ENCODE measurements at places on chromosomes 11 and 22.
A peak's percentile ranks its signal among the peaks of the same experiment; 100 is the strongest.

DNA sequence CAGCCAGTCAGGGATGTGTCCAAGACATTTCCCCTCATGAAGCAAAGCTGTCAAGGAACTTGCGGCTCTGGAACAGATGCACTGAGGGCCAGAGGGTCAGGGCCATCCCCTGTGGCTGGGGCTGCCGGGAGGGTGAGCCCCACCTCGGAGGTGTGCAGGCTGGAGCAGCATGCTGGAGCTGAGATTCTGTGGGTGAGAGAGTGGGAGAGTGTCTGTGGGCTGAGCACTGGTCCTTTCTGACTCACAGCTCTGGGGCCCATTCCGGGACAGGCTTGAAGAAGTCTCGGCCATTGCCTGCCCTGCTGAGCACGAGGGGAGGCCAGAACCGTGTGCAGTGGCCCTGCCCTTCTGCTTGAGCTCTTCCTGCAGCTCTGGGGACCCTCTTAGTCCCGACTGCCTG lies 2.1 kb downstream of the OMP start:
- no peak for DNase-seq

DNA sequence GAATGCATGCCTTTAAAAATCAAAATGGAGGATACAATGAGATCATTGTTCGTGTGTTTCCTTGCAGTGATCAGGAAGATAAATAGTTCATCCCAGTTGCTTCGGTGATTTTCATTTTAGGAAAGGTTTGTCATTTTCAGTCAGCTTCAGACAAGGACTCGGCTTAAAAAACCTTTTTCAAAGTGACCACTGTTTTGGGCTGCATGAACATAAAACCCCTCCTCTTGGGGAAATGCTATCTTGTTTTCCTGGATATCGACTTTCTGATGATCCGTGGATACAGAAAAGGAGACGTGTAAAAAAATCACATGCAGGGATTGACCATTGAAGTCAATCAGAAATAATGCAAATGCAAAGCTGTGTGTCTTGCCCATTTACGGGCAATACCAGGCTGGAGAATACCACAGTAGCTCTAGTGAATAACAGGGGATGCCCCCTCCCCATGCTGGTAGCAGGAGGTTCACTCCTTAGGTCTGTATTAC lies 146.8 kb downstream of the MAML2 start:
- no peak for DNase-seq

DNA sequence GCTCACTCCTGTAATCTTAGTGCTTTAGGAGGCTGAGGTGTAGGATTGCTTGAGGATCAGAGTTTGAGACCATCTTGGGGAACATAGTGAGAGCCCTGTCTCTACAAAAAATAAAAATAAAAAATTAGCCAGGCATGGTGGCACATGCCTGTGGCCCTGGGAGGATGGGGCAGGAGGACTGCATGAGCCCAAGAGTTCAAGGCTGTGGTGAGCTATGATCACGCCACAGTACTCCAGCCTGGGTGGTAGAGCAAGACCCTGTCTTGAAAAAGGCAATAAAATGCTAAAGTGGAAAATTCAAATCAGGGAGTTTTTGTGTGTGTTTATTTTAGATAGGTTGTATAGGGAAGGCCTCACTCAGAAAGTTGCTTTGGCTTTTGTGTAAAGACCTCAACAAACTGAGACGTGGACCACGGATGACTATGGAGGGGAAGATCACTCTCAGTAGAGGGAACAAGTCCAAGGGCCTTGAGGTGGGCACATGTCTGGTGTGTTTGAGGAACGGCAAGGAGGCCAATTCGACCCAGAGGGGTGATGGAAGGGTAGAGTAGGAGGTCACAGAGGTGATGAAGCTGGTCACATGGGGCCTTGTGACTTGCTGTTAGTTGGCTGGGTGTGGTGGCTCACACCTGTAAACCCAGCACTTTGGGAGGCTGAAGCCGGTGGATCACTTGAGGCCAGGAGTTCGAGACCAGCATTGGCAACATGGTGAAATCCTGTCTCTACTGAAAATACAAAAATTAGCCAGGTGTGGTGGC lies 35.7 kb downstream of the WEE1 start:
- DNase-seq, result no peak

DNA sequence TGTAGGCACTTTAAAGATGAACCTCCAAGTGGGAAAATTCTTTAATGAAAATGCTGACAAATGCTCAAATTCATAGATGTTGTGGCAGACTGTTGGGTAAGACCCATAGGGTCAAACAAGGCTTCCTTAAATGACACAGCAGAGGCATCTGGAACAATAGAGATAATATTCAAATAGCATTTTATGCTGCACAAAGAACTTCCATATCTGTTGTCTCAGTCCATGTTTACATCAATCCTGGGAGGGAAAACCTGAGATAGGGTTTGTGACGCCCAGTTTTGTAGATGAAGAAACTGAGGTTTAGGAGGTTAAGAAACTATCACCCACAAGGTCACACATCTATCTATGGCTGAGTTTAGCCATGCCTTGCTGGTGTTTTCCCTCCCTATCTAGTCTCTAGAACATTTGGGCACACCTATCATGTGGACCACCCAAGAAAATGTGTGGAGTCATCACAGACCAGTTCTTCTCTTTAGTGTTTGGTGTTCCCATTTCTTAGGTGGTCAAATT lies 106.4 kb downstream of the EHF start:
- DNase-seq, result no peak

DNA sequence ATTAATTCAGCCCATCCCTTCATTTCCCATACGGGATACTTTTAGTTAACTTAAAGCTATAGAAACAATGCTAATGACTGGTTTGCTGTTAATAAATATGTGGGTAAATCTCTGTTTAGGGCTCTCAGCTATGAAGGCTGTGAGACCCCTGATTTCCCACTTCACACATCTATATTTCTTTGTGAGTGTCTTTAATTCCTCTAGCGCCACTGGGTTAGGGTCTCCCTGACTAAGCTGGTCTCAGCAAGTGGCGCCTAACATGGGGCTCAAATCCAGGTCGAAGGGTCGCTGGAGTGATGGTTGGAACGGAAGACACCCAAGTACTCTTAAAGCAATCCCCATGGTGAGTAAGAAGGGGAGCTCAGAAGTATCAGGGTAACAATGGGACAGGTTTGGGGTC lies 14.4 kb upstream of the OOSP1 start:
- DNase-seq, result no peak

- no peak for DNase-seq
Observed at GRCh38 chr11:34570584-34570983, 50.3 kb upstream of the EHF start.

DNA sequence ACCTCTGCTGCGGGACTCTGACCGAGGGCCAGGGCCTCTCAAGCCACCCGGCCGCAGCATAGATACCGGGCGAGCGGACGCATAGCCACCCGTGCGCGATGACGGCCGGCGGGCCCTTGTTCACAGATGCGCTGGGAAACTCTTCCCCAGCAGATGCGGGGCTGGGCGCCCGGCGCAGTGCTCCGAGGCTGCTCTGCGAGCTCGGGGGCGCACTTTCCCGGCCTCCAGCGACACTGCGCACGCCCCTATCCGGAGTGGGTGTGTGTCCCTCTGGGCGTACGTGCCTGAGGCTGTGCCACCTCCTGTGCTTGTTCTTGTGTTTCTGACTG lies 104.7 kb upstream of the E2F8 start:
- peak; percentile 26 for DNase-seq

DNA sequence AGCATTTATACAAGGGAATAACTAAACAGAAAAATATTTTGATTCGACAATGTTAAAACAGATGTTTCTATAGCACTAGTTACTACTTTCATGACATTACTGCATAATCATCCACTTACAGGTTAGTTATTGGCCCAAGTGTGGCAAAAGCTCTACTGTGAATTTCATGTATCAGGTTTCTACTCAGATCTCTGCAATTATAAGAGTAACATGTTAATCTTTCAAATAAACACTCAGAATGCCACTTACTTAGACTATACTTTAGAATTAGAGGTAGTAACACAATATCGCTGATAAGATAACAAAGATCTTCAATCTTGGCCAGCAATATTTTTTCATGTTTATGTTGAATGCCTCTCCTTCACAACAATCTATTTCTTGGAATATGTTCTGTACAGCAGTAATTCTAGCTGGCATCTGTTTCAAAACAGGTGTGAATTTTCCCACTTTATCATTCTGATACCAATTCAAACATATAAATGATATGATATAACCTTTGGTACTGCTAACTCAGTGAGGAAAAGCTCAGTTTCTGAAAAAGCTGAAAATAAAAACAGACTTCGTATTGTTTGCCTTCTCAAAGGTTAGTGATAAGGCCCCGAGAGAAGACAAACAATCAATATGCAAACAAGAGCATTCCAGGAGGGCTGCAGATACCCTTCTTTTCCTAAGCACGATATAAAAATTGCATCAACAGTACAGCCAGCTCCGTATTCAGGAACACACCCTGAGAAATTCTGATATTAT lies 11.0 kb upstream of the CCDC34 start:
- DNase-seq, result no peak

- no peak for DNase-seq
Observed at GRCh38 chr22:46074771-46075551, 75.4 kb upstream of the PPARA start.
